ENCODE measurements at places on chromosomes 11 and 22. TPM values are rescaled to one million over a fixed set of nuclear protein-coding genes. Genes with fewer than 3 reads are reported as not detected.

- DNase-seq: no peak
Observed at GRCh38 chr11:57942808-57943207, 80.9 kb upstream of the OR9Q1 start.

GRCh38 chr22:35116817-35117216 lies 50.9 kb downstream of the ISX start:
- DNase-seq: no peak

DNA sequence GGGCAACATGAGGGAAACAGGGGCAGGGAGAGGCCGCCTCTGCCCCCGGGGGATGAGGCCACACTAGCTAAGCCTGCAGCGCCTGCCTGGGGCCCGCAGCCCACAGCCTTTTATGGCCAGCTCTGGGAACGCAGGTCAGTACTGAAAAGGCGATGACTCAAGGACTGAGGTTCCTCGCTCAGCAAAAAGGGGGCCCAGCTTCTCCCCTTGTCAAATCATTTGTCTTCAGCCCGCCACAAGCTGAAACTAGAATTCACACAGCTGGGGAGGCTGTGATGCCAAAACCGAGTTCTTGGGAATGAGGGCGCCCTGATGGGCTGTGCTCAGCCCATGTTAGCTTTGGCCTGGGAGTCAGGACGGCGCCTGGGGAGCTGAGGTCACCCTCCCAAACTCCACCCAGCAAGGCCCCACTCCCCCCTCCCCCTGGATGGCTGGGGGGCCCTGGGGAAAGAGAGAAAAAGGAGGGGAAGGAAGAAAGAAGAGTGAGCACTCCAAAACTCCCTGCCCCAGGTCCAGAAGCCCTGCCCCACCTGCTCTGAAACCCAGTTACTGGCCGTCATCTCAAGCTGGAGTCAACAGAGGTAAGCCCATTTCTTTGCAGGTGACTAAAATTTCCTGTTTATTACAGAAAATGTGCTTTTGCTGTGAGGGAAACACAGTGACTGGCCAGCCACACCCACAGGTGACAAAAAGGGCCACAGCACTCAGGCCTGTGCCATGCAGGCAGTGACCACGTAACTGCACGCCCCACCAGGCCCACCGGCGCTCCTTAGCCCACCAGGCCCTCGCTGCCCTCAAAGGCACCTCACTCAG lies 13.7 kb downstream of the EHD1 start:
- DNase-seq: peak; percentile 95

- peak; percentile 74 for DNase-seq
Observed at GRCh38 chr11:2794046-2794967, 91.3 kb downstream of the CDKN1C start.

MS4A3 gene
- total RNA-seq: not detected

GRCh38 chr11:16310943-16311342 lies 45.4 kb downstream of the SOX6 start:
- no peak for DNase-seq

- no peak for DNase-seq
Observed at GRCh38 chr11:116563028-116563711, 209.6 kb downstream of the BUD13 start.

BAIAP2L2 gene
- total RNA-seq: 0.37 TPM

Measured in posterior vena cava (tissue), 2 donors.